Cardiac septum (tissue), 1 donor: ENCODE measurements at places on chromosomes 2 and 18. TPM values are rescaled to one million over a fixed set of nuclear protein-coding genes. Genes with fewer than 3 reads are reported as not detected.

Gene ZNF521
- total RNA-seq, result 15.4 TPM

Gene RGPD4
- 0.19 TPM for total RNA-seq

Gene ADCYAP1
- total RNA-seq, result 0.22 TPM

Gene ATP6V1C2
- total RNA-seq, result 0.24 TPM

Gene NXPH2
- not detected for total RNA-seq

Gene FASTKD1
- 65.2 TPM for total RNA-seq

Gene SLC4A5
- 3.6 TPM for total RNA-seq

Gene LGALSL
- total RNA-seq, result 13.1 TPM

Gene KLF11
- total RNA-seq, result 22.3 TPM

Gene PASK
- 2.2 TPM for total RNA-seq

Gene EFR3B
- total RNA-seq, result 8.9 TPM

Gene BBS5
- 8.2 TPM for total RNA-seq

Gene AGXT
- not detected for total RNA-seq

Gene WNT6
- 0.46 TPM for total RNA-seq

GRCh38 chr2:120403261-120403660 is 57.3 kb downstream of the INHBB start:
- DNase-seq, result no peak

GRCh38 chr2:105845976-105846375 is 101.3 kb downstream of the NCK2 start:
- DNase-seq, result no peak

- peak; percentile 47 for DNase-seq
Measured at GRCh38 chr18:13453714-13454113, 235.2 kb downstream of the LDLRAD4 start.

- DNase-seq, result peak; percentile 31
Measured at GRCh38 chr18:13382366-13382953, 163.9 kb downstream of the LDLRAD4 start.

DNA sequence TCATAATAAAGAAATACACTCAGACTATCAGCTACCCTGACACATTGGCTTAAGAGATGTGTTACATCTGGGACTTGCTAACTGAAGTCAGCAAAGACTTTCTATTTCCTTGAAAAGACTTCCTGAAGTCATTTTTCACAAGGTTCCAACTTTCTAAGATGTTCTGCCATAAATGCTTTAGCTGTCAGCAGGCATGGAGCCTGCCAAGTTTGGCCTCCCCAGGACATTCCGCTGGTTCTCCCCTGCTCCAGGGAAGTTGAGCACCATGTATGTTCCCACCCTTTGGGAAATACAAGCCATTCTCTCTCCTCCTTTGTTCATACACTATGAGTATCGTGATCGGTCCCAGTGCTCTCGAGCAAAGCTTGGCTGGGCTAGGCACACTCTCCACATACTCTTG is 202.7 kb upstream of the CCDC68 start:
- DNase-seq, result no peak

DNA sequence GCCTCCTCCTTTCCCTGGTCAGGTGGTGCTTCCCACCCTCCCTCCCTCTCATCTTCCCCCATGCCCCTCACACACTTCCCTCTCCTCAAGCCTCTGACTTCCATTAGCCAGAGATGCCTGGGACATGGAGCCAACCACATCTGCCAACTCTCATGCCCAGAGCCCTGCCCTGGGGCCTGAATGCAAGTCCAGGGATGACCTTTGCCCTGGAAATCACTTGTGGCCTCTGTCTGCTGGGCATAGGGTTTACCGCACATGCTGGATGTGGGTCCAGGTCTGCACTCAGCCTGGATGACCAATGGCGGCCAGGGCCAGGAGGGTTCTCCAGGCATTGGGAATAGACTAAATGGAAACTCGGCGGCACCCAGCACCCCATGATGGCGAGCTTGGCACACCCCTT is 98.9 kb downstream of the SEPTIN10 start:
- no peak for DNase-seq

- DNase-seq, result no peak
Measured at GRCh38 chr2:215554689-215555498, 119.0 kb upstream of the FN1 start.

- no peak for DNase-seq
Measured at GRCh38 chr2:238854699-238855229, 6.9 kb downstream of the TWIST2 start.

- DNase-seq, result no peak
Measured at GRCh38 chr2:168300460-168300859, 53.1 kb upstream of the STK39 start.

GRCh38 chr2:171307560-171307959 is 126.2 kb downstream of the METTL8 start:
- no peak for DNase-seq

- no peak for DNase-seq
Measured at GRCh38 chr2:145771525-145771924, 1251.6 kb upstream of the ZEB2 start.

- DNase-seq, result no peak
Measured at GRCh38 chr2:4831751-4832150, 860.4 kb upstream of the SOX11 start.

DNA sequence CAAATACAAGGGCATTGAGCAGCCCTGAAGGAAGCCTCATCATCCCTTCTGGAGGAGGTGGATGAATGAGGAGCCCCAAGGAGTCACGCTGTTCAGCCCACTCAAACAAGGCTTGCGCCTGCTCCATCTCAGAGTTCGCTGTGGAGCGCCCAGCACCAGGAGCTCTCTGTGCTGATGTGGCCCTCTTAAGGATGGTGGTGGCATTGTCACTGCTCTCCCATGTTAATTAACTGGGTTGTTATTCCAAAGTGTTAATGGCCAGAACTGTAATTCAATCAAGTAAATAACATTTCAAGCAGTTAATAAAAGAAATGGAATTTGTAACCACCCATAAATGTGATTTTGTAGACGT is 726.0 kb upstream of the RAB6C start:
- DNase-seq, result no peak

GRCh38 chr2:62186156-62186905 is 9.6 kb upstream of the B3GNT2 start:
- no peak for DNase-seq

DNA sequence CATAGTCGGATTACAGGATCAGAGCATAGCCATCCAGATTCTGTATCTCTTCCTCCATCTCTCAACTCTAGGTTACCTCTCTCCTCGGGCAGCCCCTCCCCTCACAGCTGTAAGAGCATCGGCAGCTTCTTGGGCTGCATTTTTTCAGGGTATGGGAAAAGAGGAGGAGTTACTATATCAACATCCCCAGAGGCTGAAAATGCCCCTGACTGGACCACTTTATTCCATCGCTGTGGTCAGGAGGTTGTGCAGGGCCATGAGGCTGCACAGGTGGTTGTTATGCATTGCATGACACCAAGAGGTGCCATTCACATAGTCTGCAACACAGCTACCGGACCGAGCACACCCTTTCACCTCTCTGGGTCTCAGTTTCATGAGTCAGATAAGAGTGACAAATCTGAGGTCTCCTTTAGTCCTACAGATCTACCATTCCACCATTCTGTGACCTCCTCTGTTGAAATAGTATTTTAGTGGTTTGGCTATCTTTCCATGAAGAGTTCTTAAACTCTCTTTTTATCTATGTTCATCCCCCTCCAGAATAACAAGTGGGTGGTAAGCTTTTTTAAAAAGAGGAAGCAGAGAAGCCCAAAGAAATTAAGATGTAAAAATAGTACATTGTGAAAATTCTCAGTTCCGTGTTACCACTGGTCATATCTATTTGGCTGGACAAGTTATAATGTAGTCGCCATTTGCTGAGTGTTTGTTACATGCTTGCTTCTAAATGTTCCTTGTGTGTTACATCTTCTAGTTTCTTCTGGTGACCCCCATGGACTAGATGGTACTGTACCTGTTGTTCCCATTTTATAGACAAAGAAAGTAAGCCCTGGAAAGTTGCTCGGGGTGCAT is 56.6 kb upstream of the SLC1A4 start:
- no peak for DNase-seq

- peak; percentile 81 for DNase-seq
Measured at GRCh38 chr2:5914811-5915611, 222.8 kb downstream of the SOX11 start.

DNA sequence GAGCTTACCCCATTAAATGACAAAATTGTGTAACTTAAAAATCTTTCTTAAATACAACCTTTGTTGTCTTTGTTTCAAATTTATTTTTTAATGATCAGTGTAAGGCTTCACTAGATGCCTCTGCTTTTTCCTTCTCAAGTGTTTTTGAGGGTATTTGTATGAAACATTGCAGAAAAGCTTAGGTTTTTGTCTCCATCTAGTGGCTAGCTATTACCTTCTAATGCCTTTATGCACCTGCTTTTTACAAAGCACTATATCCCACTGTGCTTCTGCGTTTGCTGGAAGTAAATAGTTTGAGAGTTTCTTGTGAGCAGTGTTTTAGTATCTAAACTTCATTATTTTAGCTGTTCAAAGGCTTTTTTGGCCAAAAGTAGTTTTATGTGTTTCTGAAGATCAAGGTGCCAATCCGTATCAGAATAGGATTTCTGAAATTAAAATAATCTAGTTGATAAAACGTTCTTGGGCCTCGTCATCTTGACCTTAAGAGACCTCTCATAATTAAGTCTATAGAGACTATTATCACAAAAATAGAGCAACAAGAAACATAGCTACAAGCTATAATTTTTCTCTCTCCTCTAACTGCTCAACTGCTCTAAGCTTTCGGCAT is 47.0 kb downstream of the IWS1 start:
- DNase-seq, result no peak

- DNase-seq, result no peak
Measured at GRCh38 chr2:176535467-176536113, 266.3 kb downstream of the MTX2 start.

GRCh38 chr18:56470406-56471351 is 167.7 kb downstream of the TXNL1 start:
- no peak for DNase-seq

GRCh38 chr2:24015562-24016375 is 5.9 kb downstream of the MFSD2B start:
- no peak for DNase-seq

DNA sequence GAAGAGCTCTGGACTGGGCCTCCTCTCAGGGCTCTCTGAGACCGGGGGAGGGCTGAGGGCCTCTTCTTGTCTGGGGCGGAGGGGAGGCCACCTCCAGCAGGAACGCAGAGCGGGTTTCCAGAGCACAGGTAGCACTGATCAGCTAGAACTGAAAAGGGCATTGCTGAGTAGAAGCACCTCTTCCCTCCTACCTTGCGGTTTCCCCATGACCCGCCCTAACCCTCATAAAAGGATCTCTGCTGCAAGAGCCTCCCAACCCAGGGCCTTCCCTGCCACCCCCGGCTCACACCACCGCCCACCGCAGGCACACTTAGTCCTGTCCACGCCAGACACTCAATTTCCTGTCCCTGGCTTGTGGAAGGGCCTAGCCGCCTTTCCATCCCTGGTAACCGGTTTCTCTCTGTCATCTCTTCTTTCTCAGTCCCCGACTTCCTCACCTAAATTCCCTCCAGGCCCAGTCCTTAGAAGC is 966 bp downstream of the ADCY3 start:
- DNase-seq, result no peak

DNA sequence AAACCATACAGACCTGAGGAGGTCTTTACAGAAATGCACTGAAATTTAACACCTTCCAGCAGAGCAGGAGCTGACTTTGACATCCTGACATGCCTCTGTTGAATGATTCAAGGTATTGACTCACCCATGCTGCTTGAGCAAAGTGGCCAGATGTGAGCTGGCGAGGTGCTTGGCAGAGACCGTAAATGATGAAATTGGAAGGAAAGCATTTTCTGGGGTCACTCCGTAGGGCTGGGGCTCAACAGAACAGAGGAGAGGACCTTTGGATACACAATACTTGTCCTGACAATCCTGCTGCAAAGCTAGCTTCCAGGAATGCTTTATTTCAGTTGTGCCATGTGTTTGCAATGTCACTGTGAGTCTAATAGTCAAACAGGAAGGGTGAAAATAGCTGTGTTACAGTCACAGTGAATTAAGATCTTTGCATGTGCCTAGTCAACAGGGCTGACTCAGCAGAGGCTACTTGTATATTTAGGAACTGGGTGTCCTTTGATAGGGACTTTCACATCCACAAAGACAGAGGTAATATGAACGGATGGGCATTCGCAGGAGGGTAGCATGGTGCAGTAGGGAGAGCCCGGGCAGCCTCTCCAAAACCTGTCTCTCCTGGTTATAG is 31.6 kb upstream of the NCK2 start:
- no peak for DNase-seq

- no peak for DNase-seq
Measured at GRCh38 chr2:220669324-220669723, 902.8 kb downstream of the EPHA4 start.

DNA sequence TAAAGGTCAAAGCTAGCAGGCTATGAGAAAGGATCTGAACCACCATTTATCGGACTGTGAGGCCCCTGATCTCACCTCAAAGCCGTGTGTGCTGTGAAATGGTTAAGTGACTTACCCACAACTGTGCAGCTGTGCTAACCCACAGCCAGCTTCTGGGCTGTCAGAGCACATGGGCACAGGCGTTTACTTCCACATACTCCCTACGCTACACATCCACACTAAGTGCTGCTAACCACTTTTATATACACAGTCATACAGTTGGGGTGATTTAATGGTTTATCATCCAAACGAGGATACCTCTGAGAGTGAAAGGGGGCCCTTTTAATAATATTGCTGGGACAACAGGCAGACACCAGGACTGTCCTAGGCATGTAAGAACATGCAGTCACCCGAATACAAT is 37.3 kb downstream of the CYRIA start:
- DNase-seq, result no peak

DNA sequence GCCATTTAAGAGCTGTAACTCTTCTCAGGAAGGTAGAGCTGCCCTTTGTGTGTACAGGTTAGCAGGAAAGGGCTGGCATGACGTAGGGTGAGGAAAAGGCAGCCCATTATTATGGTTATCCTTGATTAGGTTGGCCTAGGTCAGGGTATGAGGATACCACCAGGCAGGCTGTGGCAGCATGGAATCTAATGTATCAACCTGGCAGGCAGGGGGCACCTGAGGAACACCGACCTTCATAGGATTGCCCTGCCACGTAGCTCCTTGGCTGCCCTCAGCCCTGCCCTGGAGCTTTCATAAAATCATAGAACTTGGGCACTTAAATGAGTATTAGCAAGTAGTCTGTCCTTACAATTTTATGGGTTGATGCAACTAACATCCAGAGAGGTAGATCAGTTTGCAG is 261.6 kb downstream of the LTBP1 start:
- no peak for DNase-seq

GRCh38 chr18:48022531-48023329 is 92.3 kb upstream of the SMAD2 start:
- no peak for DNase-seq
